ENCODE measurements at places on chromosomes 6 and 20.
A peak's percentile ranks its signal among the peaks of the same experiment; 100 is the strongest.

- DNase-seq, result no peak
Observed at GRCh38 chr20:32993496-32994050, 10.7 kb downstream of the SUN5 start.

DNA sequence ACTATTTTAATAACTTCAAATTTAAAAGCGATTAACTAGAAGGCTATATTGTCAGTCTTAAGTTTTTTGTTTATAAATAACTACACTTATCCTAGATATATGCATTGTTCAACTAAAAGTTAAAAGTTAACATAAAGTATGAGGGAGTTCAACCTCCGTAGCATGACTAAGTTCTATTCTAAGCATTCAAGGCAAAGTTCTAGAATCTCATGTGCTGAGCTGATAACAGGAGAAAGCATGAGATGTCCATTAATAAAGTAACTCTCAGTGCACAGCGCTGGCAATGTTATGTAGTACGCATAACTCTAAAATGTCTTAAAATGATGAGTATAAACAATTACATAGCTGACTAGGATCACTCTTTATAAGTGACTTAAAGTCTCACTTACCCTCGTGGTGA lies 264.8 kb downstream of the RNGTT start:
- DNase-seq, result no peak

GRCh38 chr6:55034752-55035151 lies 139.6 kb upstream of the HCRTR2 start:
- no peak for DNase-seq

GRCh38 chr20:14235355-14235754 lies 102.1 kb downstream of the FLRT3 start:
- peak; percentile 88 for DNase-seq

DNA sequence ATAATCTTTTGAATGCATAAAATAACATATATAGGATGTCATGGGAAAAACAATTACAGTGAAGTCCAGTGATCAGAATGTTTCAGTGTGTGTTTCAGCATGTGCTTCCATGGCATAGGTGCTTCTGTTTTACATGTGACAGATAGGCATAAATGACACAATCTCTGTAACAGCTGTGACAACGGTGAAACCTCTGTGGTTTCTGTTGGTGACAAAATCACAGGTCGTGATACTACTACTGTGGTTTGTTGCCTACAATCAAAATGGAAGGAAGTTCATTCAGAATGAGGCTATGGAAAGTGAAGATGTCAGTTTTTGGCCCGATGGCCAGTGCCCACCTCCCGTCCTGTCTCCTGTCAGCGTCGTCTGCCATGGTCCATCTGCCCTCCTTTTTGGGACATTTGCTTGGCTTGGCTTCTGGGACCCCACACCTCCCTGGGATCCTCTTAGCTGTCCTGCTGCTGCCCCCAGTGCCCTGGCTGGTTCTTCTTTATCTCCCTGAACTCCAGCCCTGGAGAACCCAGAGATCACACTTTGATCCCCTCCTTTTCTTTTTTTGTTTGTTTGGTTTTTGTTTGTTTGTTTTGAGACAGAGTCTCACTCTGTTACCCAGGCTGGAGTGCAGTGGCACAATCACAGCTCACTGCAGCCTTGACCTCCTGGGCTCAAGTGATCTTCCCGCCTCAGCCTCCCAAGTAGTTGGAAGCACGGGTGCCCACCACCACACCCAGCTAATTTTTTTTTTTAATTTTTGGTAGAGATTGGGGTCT lies 79.3 kb upstream of the NAA20 start:
- no peak for DNase-seq

DNA sequence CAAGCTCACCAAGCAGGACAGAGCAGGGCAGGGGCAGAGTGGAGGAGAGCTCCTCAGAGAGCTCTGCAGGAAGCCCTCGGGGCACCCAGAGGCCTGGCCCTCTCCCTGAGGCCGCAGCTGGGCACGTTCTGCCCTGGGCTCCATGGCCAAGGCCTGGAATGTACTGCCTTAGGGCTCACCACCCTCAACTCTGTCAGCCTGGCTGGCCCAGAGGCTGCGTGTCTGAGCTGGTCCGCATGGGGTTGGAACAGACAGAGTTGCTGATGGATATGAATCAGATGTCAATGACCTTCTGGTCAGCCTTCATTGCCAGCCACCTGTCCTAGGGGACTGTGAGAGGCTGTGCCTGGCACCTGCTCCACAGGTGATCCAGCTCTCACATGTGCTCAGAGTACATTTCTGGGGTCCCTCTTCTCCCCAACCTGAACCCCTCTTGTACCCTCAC lies 33.2 kb upstream of the PCMTD2 start:
- peak; percentile 61 for DNase-seq

DNA sequence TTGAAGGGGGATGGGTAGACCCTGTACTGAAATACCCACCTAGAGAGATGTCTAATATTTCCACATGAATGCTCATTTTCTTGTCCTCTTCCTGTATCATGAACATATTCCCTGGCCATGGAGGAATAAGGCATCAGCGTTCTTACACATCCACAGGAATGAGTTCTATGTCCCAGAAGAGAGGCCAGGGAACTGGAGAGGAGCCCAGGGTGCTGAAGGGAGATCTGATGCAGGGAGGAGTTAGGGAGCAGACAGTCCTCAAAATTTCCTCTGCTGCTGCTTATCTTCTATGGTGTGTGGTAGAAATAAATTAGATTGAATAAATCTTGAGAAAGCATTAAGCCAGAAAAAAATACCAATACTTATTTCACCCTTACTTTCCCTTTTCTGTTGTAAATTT lies 295.0 kb downstream of the KCNQ5 start:
- DNase-seq, result peak; percentile 5

DNA sequence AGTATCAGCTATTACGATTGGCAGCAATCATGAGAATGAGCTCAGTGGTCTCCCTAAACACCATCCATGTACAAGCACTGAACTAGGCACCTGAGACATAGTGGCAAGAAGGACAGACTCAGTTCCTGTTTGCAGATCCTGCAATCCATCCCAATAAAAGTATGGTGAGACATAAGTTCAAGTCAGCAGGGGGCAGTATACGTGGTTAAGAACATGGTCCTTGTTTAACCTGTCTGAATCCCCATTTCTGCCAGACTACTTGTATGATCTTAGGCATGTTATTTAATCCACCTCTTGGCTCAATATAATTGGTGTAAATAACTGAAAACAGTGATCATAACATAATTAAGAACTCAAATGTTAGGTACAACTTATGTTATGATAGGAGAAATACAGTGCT lies 33.2 kb upstream of the PNISR start:
- peak; percentile 32 for DNase-seq

DNA sequence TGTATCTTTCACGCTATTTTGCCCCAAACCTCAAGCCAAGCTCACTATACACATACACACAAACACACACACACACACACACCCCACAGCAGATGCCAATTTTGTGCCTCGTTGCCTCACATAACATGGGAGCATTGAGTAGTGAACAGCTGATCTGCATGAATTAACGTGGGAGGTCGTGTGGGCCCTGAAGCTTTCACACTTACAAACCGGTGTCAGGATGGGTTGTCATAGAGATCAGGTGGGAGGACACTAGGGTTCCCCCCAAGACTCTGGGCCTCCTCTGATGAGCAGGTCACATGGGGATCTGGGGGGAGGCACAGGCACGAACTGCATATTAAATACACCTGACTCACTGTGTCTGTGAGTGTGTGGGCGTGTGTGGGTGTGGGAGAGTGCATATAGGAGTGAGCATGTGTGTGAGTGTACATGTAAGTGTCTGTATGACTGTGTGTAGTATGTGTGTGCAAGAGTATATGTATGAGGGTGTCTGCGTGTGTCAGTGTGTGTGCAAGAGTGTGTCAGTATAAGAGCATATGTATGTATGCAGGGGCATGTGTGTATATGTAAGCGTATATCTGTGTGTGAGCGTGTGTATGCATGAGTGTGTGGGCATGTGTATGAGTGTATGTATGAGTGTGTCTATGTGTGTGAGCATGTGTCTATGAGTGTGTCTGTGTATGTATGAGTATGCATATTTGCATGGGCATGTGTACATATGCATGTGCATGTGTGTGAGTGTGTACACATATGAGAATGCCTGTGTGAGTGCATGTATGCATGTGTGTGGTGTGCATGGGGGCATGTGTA lies 370.4 kb downstream of the PREX1 start:
- DNase-seq, result no peak

DNA sequence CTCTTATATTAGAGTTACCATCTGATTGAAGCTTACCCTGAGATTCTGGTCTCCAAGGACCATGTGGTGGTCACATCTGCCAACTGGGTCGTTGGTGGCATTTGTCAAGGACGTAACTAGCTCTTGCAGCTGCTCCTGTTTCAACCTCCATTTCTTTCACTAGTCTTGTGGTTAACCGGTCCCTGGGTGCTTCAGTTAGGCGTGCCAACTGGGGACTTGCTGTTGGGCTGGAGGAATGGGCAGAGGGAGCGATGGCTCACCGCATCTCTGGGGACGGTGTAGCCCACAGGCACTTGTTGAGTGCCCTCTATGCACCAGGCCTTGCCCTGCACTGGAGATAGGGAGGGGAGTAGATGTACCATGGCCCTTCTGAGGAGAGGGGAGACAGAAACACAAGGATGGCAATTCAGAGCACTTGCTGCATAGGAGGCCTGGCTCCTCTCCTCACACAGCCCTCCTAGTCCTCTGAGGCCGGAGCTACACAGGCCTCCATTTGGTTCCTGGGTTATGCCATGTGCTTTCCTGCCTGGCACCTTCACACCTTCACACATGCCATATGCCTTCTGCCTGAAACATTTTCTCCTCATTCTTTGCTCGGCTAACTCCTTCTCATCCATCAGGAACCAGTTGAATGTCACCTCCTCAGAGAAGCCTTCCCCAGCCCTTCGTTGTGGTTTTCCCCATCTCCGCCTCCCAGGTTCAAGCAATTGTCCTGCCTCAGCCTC lies 20.0 kb upstream of the ASXL1 start:
- DNase-seq, result no peak

DNA sequence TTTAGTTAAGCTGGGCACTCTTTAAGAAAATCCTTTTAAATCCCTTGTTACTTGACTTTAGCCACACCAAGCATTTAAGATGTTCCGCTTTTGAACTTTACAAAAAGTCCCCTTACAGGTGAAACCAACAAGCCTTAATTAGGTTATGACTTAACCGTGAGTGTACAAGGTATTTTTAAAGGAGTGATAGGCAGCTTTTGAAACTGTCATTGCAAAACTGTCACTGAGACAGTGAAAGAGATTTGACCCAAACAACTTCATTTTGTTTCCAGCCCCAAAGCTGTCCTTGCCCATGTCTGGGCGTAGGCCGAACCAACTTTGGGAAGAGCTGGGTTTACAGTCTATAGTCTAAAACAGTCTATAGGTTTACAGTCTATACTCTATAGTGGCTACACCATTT lies 305.4 kb downstream of the FARS2 start:
- DNase-seq, result no peak

DNA sequence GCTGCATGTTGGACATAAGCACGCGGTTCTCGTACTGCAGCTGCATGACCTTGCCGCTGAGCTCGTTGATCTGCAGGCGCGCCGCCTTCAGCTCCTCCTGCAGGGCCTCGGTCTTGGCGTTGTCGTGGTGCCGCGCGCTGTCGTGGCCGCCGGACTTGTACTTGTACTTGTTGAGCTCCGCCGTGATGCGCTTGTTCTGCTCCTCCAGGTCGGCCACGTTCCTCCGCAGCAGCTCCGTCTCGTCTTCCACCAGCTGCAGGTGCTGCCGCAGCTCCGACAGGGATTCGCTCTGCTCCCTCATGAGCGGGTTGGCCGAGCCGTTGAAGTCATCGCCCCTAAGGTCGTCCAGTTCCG lies 16.6 kb upstream of the KIAA0408 start:
- DNase-seq, result no peak

- DNase-seq, result peak; percentile 83
Observed at GRCh38 chr6:132063738-132064137, 112.6 kb upstream of the CCN2 start.

DNA sequence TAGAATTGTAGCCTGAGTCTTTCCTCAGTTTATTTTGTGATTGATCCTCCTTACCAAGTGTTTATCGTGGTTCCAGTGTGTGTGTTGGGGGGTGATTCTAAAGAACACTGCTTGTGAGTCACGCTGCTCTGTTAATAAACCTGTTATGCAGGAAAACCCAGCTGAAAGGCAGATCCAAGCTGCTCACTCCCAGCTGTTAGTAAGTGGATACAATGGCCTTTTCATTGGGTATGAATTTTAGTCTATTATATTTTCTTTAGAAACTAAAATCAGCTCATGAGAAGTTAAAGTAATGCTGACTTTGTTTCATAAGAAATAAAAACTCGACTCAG lies 12.2 kb upstream of the DSTN start:
- DNase-seq, result peak; percentile 81

DNA sequence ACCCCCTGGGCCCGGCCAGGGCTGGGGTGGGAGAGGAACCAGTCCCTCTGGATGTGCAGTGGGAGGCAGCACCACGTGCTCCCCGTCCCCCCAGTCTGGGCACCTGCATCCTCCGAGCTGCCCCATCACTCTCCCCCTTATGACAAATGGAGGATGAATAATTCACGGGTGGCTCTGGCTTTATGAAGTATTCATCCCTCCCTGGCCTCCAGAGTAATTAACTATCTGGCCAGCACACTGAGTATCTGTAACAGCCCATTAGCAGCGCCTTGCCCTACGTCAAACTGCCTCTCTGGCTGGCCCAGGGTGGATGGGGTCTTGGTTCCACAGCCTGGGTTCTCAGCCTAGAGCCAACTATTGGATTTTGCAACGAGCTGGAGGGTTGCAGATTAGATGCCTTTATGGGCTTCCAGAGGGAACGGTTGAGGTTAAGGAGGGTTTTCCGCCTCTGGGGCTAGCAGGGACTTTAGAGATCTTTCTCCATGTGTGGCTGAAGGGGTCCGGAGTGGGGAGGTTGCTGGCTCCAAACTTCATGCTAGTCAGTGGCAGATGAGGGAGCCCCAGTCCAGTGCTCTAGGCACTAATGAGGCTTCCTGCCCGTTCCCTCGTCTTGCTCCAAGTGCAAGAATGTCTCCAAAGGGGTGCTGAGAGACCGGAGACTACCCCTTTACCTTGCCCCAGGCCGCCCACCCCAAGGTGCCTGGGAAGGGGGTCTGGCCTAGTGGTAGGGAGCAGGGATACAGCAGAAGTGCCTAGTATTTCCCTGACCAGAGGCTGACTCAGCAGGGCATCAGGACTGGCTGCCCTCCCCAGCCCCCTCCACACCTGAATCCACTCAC lies 53.5 kb upstream of the MLN start:
- no peak for DNase-seq

Data from EH (cell line).